CD4-positive, alpha-beta T cell treated with Interleukin-17A for 4 hours (primary cell): ENCODE measurements at places on chromosomes 2 and 18.

GRCh38 chr18:7772510-7772888, 205.4 kb downstream of the PTPRM start:
- no peak for DNase-seq

- peak; percentile 7 for DNase-seq
These were observed 52.8 kb downstream of the CLASP1 start for GRCh38 chr2:121596221-121597080.

DNA sequence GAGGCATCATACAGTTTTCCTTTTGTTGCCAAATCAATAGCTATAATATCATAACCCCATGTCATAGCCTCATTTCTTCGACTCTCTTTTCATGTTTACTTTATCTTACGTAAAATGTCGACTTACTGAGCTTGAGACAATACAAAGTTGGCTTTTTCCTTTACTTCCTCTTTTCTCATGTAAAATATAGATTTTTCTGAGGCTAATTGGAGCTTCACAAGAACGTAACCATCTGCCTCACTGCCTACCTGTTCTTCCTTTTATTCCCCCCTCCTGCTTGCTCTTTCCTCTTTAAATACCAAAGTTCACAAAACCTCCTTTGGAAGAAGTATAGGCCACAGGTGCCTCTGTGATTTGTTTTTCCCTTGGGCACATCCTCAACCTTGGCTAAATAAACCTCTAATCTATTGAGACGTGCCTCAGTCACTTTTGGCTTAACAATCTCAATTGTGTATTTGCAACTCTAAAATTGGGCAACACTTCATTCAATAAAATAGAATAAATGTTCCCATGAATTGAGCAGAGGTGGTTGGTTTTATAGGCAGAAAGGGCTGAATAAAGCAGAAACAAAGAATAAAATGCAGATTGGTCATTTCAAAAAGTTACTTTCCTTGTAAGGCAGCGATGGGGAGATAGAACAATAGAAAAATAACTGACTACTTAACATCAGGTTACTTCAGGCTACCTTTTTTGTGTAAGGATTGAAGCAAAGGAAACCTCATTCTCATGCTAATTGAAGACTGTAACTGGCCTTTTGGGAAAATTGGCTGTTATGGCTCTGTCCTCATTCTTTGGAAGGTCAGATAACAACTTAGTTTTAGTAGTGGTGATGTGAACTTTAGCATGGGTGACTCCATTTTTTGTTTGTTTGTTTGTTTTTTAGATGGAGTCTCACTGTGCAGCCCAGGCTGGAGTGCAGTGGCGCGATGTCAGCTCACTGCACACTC, 21.3 kb downstream of the COMMD1 start:
- no peak for DNase-seq

GRCh38 chr2:217753460-217754200, 249.2 kb downstream of the TNS1 start:
- no peak for DNase-seq

DNA sequence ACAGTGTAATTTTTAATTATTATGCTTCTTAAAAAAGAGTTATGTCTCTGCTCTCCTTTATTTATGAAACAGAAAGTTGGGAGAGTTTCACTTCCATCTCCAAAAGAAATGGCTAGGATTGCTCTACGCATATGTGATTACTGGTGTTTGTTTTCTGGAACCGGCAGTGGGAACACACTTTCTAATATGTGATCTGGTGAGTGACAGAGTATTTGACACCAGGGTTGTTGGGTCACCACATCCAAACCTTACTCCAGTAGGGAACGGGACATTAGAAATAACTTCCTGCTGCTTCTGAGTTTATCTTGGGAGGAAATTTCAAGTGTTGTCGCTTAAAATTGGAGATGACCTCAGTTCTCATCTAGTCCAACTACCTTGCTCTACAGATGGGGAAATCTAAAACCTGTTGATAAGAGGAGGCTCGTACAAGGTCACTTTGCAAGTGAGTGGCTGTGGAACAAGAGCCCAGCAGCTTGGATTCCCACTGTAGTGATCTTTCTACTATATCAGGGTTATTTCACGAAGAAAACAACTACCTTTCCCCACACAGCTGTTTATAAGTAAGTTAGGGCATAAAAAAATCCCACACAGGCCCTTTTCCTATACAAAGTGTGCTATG, 108.5 kb downstream of the TTC32 start:
- DNase-seq, result no peak
